Purkinje cell (primary cell): ENCODE measurements at places on chromosomes 16 and 17. TPM values are rescaled to one million over a fixed set of nuclear protein-coding genes. Genes with fewer than 3 reads are reported as not detected.

CHTF18 gene
- polyA plus RNA-seq, result 0.39 and 1.4 TPM in 2 replicates

PIRT gene
- polyA plus RNA-seq, result 0.20 and 0.95 TPM in 2 replicates

KRT34 gene
- polyA plus RNA-seq, result not detected in 2 replicates

CDK5R1 gene
- polyA plus RNA-seq, result 37.6 and 48.5 TPM in 2 replicates

KRTAP3-3 gene
- polyA plus RNA-seq, result not detected in 2 replicates

ASGR2 gene
- 0.57 and 4.5 TPM in 2 replicates for polyA plus RNA-seq

SDK2 gene
- polyA plus RNA-seq, result 0.04 and 0.39 TPM in 2 replicates

SCGB1C2 gene
- not detected in 2 replicates for polyA plus RNA-seq

IGSF6 gene
- 0.14 and 0.65 TPM in 2 replicates for polyA plus RNA-seq

SP6 gene
- not detected in 2 replicates for polyA plus RNA-seq

TBC1D3H gene
- 0.18 TPM in 1 of 2 replicates, not detected in the other for polyA plus RNA-seq

TM4SF5 gene
- not detected in 2 replicates for polyA plus RNA-seq

GCGR gene
- polyA plus RNA-seq, result not detected in 2 replicates

ZNF689 gene
- 0.94 and 1.2 TPM in 2 replicates for polyA plus RNA-seq

GRAP gene
- polyA plus RNA-seq, result not detected in 2 replicates

CCL14 gene
- polyA plus RNA-seq, result not detected in 2 replicates

TMEM170A gene
- 32.0 and 36.9 TPM in 2 replicates for polyA plus RNA-seq

SLC52A1 gene
- polyA plus RNA-seq, result not detected in 2 replicates

ZDHHC1 gene
- polyA plus RNA-seq, result 0.16 and 0.20 TPM in 2 replicates

GPR142 gene
- polyA plus RNA-seq, result not detected in 2 replicates

TBC1D3B gene
- not detected in 2 replicates for polyA plus RNA-seq

C16orf74 gene
- polyA plus RNA-seq, result 0.34 TPM in 1 of 2 replicates, not detected in the other

SLFN12 gene
- polyA plus RNA-seq, result 0.36 TPM in 1 of 2 replicates, not detected in the other

SDR42E1 gene
- not detected in 2 replicates for polyA plus RNA-seq

RGS9 gene
- 31.1 and 36.0 TPM in 2 replicates for polyA plus RNA-seq

WNT3 gene
- polyA plus RNA-seq, result 9.9 and 11.2 TPM in 2 replicates

SYNGR3 gene
- 80.6 and 82.4 TPM in 2 replicates for polyA plus RNA-seq

EPOP gene
- 0.60 and 1.2 TPM in 2 replicates for polyA plus RNA-seq

SYT17 gene
- 1.0 and 8.5 TPM in 2 replicates for polyA plus RNA-seq

C16orf92 gene
- polyA plus RNA-seq, result 0.36 TPM in 2 replicates

IRF8 gene
- 0.32 and 0.82 TPM in 2 replicates for polyA plus RNA-seq

NAGS gene
- not detected in 2 replicates for polyA plus RNA-seq

GPR139 gene
- polyA plus RNA-seq, result not detected in 2 replicates

DLX3 gene
- polyA plus RNA-seq, result not detected in 2 replicates

FBXW10 gene
- polyA plus RNA-seq, result 0.28 TPM in 1 of 2 replicates, not detected in the other

COPZ2 gene
- polyA plus RNA-seq, result 3.9 TPM in 1 of 2 replicates, not detected in the other

COPRS gene
- polyA plus RNA-seq, result 22.2 and 48.6 TPM in 2 replicates

DLX4 gene
- polyA plus RNA-seq, result not detected in 2 replicates

FAM171A2 gene
- polyA plus RNA-seq, result 0.27 and 0.59 TPM in 2 replicates

ACSM2A gene
- not detected in 2 replicates for polyA plus RNA-seq

CES1 gene
- not detected in 2 replicates for polyA plus RNA-seq

ACLY gene
- polyA plus RNA-seq, result 40.6 and 43.7 TPM in 2 replicates

SCARF1 gene
- polyA plus RNA-seq, result 0.31 and 0.45 TPM in 2 replicates

TNK1 gene
- 0.15 TPM in 1 of 2 replicates, not detected in the other for polyA plus RNA-seq

PPL gene
- 0.13 and 1.9 TPM in 2 replicates for polyA plus RNA-seq

NHERF2 gene
- polyA plus RNA-seq, result 1.0 and 1.3 TPM in 2 replicates

AATK gene
- 0.48 and 0.56 TPM in 2 replicates for polyA plus RNA-seq

TBC1D28 gene
- not detected in 2 replicates for polyA plus RNA-seq

BRIP1 gene
- 3.1 and 3.5 TPM in 2 replicates for polyA plus RNA-seq

ZNHIT3 gene
- 211 and 219 TPM in 2 replicates for polyA plus RNA-seq
